LNCaP clone FGC (cell line): ENCODE measurements at places on chromosomes 3 and 15.

GRCh38 chr15:78875107-78875914, 2.6 kb downstream of the MORF4L1 start:
- DNase-seq, result no peak

GRCh38 chr3:98893740-98894139, 7.8 kb downstream of the DCBLD2 start:
- no peak for DNase-seq

- DNase-seq, result no peak
Observed at GRCh38 chr15:65312400-65312916, 8.0 kb downstream of the RNU5B-1 start.

- no peak for DNase-seq
Observed at GRCh38 chr3:53040351-53040820, 5.5 kb downstream of the SFMBT1 start.
